Activated CD8-positive, alpha-beta memory T cell treated with anti-CD3 and anti-CD28 coated beads, Interleukin-2, amount 10 ng/mL, durations not matched to agents 7 days and 5 days (primary cell): ENCODE measurements at places on chromosomes 2 and 18. TPM values are rescaled to one million over a fixed set of nuclear protein-coding genes. Genes with fewer than 3 reads are reported as not detected.

GRCh38 chr2:209636076-209636475 lies 135.6 kb upstream of the UNC80 start:
- no peaks in the 10 kb centered on the region for H3K36me3 ChIP-seq
- no peaks in the 10 kb centered on the region for H3K4me1 ChIP-seq
- DNase-seq: no peak

- H3K27me3 ChIP-seq: peaks cover 29% of the 10 kb centered on the region
- H3K4me1 ChIP-seq: no peaks in the 10 kb centered on the region
- H3K36me3 ChIP-seq: no peaks in the 10 kb centered on the region
- no peak for DNase-seq
- H3K4me3 ChIP-seq: no peak overlapping the region
Observed at GRCh38 chr2:85524336-85524908, 14.5 kb upstream of the MAT2A start.

Gene C1QL2
- total RNA-seq: not detected

DNA sequence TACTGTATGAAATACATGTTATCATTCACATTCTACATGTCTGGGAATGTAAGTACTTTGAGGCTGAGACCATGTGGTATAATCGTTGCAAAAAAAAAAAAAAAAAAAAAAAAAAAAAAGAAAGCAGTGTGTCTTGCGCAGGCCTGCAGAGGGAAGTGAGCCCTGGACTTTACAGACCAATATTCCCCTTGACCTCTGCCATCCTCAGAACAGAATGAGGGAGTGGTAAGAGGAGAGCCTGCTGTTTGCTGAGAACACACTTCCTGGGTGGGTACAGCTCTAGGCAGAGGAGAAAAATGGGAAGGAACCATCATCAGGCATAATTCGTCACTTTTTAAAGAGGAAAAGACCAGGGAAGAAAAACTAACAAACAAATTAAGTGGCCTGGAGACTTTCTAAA lies 28.8 kb upstream of the TBC1D8 start:
- no peaks in the 10 kb centered on the region for H3K4me1 ChIP-seq
- no peaks in the 10 kb centered on the region for H3K36me3 ChIP-seq
- H3K4me3 ChIP-seq: no peak overlapping the region
- H3K27me3 ChIP-seq: peaks cover 3% of the 10 kb centered on the region
- no peak overlapping the region for H3K27ac ChIP-seq
- no peak for DNase-seq

Gene RPS27A
- total RNA-seq: 818 TPM

GRCh38 chr2:215401896-215402379 lies 33.9 kb downstream of the FN1 start:
- H3K27ac ChIP-seq: no peak overlapping the region
- H3K27me3 ChIP-seq: peaks cover 40% of the 10 kb centered on the region
- no peak for DNase-seq
- peaks cover 6% of the 10 kb centered on the region for H3K4me1 ChIP-seq
- H3K36me3 ChIP-seq: no peaks in the 10 kb centered on the region
- no peak overlapping the region for H3K4me3 ChIP-seq

GRCh38 chr2:84896567-84896966 lies 8.9 kb upstream of the TMSB10 start:
- H3K36me3 ChIP-seq: peaks cover 13% of the 10 kb centered on the region
- no peaks in the 10 kb centered on the region for H3K27me3 ChIP-seq
- no peak for DNase-seq
- peaks cover 68% of the 10 kb centered on the region for H3K4me1 ChIP-seq
- no peak overlapping the region for H3K4me3 ChIP-seq
- H3K27ac ChIP-seq: peak overlapping the region; percentile 39

DNA sequence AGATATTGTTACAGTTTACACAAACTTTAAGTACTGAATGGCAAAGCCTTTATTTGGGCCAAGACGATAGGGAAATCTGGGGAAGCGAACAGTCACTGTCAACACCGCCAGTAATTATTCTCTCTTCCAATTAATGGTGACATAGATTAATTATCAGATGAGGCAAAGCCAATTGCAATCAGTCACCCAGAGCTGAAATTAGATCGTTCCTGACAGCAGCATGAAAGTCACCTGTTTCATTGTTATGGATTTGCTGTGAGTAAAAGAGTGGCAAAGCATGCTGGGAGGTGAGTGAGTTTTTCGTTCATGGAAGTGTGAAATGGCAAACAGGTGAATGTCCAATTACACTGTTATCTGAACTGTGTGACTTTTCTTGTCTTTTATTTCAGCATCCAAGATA lies 164.8 kb upstream of the KLHL14 start:
- DNase-seq: no peak
- no peaks in the 10 kb centered on the region for H3K36me3 ChIP-seq
- H3K27ac ChIP-seq: no peak overlapping the region
- no peaks in the 10 kb centered on the region for H3K27me3 ChIP-seq
- H3K4me3 ChIP-seq: no peak overlapping the region
- no peaks in the 10 kb centered on the region for H3K4me1 ChIP-seq

Gene COLEC11
- total RNA-seq: 0.23 TPM

Gene SPR
- total RNA-seq: 1.3 TPM

GRCh38 chr18:9466846-9467245 lies 8.5 kb upstream of the RALBP1 start:
- no peak for DNase-seq
- H3K27ac ChIP-seq: no peak overlapping the region
- H3K27me3 ChIP-seq: peaks cover 15% of the 10 kb centered on the region

Gene GATA6
- total RNA-seq: not detected

- DNase-seq: no peak
- H3K27ac ChIP-seq: no peak overlapping the region
- H3K4me1 ChIP-seq: peaks cover 76% of the 10 kb centered on the region
- H3K27me3 ChIP-seq: no peaks in the 10 kb centered on the region
Observed at GRCh38 chr18:63263444-63263843, 56.1 kb downstream of the BCL2 start.

GRCh38 chr2:15890936-15891905 lies 49.1 kb upstream of the MYCN start:
- no peaks in the 10 kb centered on the region for H3K36me3 ChIP-seq
- no peaks in the 10 kb centered on the region for H3K27me3 ChIP-seq
- no peak overlapping the region for H3K27ac ChIP-seq
- no peak overlapping the region for H3K4me3 ChIP-seq
- H3K4me1 ChIP-seq: no peaks in the 10 kb centered on the region

DNA sequence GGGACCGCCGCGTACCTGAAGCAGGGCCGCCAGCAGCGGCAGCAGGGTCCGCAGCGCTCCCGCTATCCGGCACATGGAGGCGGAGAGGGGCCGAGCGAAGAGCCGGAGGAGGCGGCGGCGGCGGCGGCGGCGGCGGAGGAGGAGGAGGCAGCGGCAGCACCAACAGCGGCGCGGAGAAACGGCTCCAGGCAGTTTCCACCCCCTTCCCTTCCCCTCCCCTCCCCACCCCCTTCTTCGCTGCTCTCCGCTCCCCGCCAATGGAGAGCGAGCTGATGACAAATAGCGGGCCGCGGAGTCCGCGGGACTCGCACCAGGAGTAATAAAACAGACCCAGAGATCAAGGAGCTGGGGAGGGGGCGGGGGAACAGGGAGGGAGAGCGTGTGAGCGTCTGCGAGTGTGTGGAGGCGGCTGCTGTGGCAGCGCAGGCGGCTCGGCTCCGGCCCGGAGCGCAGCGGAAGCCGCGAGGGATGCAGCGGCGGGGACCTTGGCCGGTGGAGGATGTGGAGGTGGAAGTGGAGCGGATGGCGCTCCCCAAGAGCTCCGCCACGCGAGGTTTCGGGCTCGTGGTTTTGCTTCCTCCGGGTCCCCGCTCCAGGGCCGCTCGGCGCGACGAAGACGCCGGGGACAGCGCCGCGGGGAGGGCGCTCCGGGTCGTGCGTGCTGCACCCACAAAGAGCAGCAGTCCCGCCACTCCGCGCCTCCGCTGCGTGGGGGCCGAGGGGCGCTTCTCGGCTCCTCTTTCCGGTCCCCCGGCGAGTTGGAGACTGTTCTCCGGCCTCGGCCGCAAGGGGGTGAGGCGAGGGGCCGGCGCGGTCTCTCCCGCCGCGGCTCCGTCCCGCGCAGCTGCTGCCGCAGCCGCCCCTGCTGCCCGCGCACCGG lies at the start of gene CDH2:
Gene CDH2 (minus strand): TSS at position 183 of the 880 bp plus-strand sequence. CDS start 108 bp downstream, at position 75.
- H3K4me1 ChIP-seq: peaks cover 5% of the 10 kb centered on the region
- DNase-seq: no peak
- peaks cover 10% of the 10 kb centered on the region for H3K36me3 ChIP-seq
- H3K4me3 ChIP-seq: no peak within 1 kb of the TSS
- H3K27me3 ChIP-seq: peaks cover 40% of the 10 kb centered on the region
- peak within 1 kb of the TSS; percentile 61 for H3K27ac ChIP-seq

GRCh38 chr2:101431486-101431885 lies 43.4 kb downstream of the RFX8 start:
- no peaks in the 10 kb centered on the region for H3K36me3 ChIP-seq
- no peak for DNase-seq
- H3K27me3 ChIP-seq: no peaks in the 10 kb centered on the region
- no peak overlapping the region for H3K4me3 ChIP-seq
- peaks cover 2% of the 10 kb centered on the region for H3K4me1 ChIP-seq
